AG04450 (cell line): ENCODE measurements at places on chromosomes 4 and X. TPM values are rescaled to one million over a fixed set of nuclear protein-coding genes. Genes with fewer than 3 reads are reported as not detected.

DNA sequence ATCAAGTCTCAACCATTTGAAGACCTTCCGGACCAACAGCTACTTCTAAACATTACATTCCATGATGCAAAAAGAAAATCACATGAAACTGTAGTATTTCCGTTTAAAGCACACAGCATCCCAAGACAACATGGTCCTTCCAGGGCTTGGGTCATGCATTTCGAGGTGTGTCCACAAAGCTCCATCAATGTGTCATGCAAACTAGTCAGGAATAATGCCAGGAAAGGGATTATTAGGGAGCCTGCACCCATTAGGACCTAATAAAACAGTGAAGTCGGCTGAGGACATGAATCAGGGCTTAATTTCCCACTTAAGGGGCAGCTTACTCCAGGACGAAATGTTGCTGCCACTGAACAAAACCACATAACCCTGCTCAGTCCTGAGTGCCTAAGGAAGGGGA is 177.9 kb downstream of the TSPAN5 start:
- no peak for DNase-seq

- no peak for DNase-seq
These were observed 39.9 kb upstream of the CYP4V2 start for GRCh38 chr4:186151499-186151898.

PNMA6A gene
- polyA plus RNA-seq = 0.15 and 0.30 TPM in 2 replicates

- DNase-seq = no peak
These were observed 41.9 kb downstream of the LEF1 start for GRCh38 chr4:108126806-108127205.

- DNase-seq = no peak
These were observed 426 bp upstream of the XIAP start for GRCh38 chrX:123859409-123859845.

FREM3 gene
- polyA plus RNA-seq = not detected in 2 replicates

DNA sequence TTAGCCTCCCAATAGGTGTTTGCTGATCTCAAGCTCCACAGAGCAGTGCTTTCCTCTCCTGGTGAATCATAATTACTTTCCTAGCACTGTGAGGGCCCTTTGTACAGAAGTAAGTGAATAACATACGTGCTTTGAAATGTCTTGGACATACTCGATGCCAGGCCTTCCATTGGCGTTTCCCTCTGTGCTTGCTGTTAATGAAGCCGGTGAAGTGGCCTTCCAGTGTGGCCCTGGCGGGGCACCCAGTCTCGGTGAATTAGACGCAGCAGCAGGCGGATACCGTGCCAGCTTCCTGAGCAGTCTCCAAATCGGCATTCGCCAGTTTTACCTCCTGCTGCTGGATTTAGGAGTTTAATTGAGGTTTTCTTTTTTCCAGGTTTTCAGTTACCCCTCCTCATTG is 132.3 kb downstream of the HMX1 start:
- DNase-seq = no peak

RPS6KA6 gene
- 2.3 and 3.3 TPM in 2 replicates for polyA plus RNA-seq

UGT2B15 gene
- not detected in 2 replicates for polyA plus RNA-seq

AR gene
- 11.6 and 13.1 TPM in 2 replicates for polyA plus RNA-seq
